ENCODE measurements at places on chromosomes 1 and 21.

GRCh38 chr1:228990906-228991569, 255.8 kb downstream of the RHOU start:
- no peak for DNase-seq

DNA sequence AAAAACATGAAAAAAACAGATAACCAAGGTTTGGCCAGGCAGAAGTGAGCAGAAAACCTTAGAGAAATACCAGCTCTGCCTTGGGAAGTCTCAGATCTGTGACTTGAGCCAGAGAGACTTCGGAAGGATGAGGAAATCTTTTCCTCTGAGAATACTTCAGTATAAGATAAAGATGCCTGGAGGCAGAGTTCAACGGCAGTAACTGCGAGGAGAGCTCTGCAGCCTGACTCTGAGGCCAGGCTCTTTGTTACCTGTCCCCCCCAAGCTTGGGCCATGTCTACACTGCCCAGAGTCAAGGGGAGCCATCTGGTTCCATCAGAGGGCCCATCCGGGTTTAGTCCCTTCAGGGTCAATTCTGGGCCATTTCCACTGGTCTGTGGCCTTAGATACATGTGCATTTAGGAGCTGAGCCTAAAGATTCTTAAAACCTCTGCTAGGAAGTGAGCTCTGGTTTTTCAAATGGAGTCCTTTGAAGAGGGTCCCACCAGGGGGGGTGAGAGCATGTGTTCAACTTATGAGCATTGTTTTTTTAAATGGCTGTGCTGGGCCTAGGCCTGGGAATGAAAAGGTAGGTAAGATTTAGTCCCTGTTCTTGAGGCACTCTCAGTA, 8.7 kb downstream of the KIRREL1 start:
- peak; percentile 70 for DNase-seq

DNA sequence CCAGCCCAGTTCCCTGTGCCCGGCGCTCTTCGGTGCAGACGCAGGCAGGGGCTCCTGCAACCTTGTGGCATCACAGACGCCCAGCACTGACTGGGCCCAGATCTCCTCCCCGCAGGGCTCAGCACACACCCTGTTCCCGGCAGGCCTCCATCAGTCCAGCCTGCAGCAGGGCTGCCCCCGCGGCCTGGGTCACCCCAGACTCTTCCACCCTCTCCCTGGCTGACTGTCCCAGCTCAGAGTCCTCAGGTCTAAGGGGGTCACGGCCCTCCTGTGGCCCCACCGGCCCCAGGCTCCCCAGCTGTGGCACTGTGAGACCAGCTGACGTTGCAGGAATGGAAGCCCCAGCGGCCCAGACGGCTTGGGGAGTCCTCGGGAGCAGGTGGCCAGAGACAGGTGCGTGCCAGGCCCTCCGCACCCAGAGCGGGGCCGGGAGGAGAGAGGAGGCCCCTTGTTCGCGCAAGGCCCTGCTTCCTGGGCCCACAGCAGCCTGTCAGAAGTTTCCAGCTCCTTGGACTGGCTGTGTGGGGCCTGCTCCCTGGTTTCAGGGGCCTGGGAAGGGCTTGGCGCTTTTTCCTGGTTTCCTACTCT, 4.2 kb downstream of the B3GALT6 start:
- DNase-seq = no peak

DNA sequence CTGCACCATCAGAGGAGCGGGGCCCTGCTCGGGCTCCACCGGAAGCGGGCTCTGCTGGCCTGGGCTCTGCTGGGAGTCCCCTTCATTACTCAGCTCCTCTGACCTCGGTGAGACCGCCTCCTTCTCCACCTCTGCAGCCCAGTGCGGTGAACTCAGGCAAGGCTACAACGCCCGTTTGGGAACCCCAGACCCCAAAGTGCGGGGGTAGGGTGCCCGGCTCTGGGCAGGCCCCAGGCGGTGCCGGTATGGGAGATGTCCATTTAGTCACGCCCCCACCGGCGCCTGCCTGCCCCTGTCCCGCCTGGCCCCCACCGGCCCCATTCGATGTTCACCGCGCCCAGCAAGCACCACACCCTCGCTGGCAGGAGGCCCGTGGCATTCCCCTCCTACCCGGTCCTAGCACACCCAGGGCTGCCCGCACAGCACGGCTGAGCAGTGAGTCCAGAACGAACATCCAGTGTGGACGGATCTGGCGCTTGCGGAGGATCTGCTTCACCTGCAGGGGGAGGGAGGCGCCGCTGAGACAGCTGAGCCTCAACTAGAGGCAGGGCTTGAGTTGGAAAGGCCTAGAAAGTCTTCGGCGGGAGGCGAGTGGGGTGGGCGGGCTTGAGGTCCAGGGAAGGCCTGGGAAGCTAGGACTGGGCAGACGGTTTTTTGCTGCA, 10.0 kb downstream of the MAP3K6 start:
- no peak for DNase-seq

DNA sequence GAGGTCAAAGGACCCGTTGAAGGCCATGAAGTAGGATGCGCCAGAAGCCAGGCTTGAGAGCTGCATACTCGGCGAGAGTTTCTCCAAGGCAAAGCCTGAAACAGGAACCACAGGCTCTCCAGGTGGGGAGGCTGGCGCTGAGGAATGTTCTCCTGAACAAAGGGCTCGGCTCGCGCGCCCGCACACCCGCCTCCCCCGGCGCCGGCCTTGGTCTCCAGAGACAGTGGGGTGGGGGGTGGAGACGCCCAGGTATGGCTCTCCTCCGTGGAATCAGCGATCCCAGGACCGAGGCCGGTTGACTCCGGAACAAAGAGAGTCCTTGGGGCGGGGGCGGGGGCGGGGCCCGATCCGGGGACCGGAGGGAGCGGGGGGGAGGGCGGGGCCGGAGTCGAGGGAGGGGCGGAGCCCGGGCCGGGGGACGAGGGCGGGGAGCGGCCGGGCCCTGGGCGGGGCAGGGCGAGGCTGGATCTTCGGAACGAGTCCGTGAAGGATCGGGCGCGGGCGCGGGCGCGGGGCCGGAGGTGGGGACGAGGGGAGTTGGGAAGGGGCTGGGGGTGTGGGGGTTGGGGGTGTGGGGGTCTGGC, 85.0 kb downstream of the NKAIN1 start:
- DNase-seq = peak; percentile 73

- DNase-seq = no peak
Measured at GRCh38 chr21:20108016-20108415, 890.2 kb upstream of the NCAM2 start.

DNA sequence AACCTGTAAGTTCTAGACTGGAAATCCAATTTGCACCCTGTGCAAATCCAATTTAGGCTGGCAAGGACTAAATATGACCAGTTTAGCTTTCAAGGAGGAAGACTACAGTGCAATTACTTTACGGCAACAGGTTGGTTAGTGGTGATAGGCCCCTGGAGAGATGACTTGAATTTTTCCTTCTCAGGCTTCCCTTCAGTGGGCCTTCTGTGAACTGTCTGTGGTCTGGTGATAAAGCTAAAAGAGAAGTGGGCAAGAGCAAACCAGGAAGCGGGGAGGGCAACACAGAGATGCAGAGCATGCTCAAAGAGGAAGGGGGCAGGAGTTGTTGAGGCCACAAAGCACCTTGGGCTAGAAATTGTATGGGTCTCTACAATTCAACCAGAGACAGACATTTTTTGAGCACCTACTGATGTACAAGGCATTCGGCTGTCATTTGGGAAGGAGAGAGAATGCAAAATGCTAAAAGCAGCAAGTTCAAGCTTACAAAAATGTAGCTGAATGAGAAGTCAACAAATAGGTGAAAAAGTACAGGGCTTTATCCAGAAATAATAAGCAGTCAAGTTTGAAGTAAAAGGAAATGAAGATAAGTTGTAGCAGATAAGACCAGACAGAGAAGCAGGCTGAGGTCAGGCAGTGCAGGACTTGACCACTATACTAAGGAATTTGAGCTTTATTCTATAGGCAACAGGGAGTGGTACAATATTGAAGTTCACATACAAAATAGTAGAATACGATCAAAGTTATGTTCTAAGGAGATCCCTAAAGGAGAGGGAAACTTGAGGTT, 23.9 kb downstream of the INPP5B start:
- DNase-seq = no peak

GRCh38 chr1:37006132-37006868, 28.0 kb downstream of the GRIK3 start:
- no peak for DNase-seq

DNA sequence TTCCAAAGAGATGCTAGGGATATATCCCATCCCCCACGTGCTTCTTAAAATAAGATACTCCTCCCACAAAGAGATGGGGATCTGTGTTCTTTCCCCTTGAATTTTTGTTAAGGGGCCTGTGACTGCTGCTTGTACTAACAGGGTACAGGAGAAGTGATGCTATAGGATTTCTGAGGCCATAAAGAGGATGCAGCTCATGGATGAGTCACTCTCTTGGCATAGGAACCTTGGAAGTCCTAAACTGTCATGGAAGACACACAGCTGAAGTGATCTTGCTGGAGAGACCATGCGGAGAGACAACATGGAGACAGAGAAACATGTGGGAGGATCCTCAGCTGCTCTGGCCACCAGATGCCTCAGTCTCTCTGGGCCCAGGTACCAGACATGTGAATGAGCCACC, 157.2 kb downstream of the S1PR1 start:
- DNase-seq = no peak

- DNase-seq = no peak
Measured at GRCh38 chr1:15196807-15197530, 43.4 kb downstream of the TMEM51 start.

DNA sequence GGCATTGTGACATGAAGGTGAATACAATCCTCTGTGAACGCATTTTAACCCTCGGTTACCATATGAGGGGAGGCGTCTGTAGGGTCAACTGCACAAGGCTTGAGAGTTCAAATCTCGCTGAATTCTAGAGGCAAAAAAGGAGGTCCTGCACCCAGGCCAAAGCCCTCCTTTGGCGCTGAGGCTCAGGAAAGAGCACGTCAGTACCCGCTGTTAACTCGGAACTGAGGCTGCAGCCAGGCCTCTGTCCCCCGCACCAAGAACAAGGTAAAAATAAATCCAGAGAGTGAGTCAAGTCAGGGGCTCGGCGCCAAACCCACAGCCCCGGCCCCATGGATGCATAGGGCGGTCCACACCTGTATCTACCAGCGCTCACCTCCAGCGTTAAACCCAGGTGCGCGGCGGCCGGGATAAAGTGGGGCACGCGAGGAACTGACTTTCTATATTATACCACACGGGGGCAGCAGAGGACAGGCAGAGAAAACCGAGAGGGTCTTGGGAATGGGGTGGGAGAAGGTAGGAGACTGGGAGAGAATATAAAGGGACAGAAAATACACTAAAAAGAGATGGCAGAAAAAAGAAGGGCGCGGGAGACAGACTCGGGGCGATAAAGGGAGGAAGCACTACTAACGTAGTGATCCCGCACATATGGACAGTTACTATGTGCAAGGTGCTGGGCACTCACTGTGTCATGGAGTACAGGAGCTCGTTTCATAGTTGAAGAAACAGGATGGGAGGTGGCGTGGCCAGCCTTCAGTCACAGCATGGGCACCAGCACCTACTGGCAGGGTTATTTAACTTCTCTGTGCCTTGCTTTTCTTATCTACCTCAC, 54.9 kb downstream of the DMRTA2 start:
- DNase-seq = peak; percentile 20

DNA sequence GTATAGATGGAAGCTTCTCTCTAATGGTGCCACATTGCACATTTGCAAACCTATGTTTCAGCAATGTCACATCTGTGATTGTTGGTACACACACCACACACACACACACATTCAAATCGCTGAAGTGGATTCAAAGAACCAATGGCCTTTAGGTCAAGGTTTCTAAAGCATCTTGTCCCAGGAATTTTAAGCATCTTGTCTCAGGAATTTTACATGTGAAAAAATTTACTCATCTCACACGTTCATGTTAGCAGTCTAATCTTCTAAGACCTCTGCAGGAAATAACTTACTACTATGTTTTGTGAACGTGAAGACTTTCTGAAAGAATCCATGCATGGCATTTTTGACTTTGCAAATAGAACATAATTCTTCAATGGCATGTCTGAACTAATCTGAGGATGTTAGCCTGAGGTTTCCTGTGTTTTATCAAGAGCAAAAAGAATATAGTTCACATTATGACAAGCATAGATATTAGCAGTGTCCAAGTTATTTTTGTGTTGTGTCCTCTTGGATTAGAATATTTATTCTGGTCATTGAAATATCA, 125.1 kb downstream of the CYYR1 start:
- no peak for DNase-seq

DNA sequence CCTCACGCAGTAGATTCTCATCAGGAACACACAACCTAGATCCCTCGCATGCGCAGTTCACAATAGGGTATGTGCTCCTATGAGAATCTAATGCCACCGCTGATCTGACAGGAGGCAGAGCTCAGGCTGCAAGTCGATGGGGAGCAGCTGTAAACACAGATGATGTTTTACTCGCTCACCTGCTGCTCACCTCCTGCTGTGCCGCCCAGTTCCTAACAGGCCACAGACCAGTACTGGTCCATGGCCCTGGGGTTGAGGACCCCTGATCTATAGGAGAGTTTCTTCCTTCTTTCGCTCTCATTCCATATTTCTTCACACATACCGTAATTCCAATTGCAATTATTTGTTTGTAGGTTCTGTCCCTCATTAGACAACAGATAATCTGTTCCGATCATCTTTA, 103.4 kb downstream of the CLEC20A start:
- no peak for DNase-seq

- peak; percentile 53 for DNase-seq
Measured at GRCh38 chr21:44789880-44790279, 11.7 kb downstream of the UBE2G2 start.

DNA sequence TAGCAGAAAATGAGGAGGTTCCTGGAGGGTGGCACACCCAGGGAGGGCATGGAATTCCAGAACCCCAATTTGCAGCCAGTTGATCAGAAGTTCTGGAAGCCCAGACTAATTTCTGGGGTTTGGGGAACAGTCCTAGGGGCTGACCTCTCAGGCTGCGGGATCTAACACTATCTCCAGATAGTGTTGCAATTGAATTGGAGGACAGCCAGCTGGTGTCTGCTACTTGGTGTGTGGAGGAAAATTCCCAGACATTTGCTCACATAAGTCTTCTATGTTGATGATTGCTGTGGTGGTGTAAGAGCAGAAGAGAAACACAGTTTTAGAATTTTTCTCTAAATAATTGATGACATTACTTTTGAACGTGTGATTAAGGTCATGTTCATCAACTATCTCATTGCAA, 154.3 kb upstream of the RNPC3 start:
- DNase-seq = peak; percentile 48

GRCh38 chr21:31879911-31880310, 7.1 kb downstream of the HUNK start:
- DNase-seq = no peak

GRCh38 chr1:219710529-219711194, 97.8 kb upstream of the ZC3H11B start:
- peak; percentile 64 for DNase-seq

DNA sequence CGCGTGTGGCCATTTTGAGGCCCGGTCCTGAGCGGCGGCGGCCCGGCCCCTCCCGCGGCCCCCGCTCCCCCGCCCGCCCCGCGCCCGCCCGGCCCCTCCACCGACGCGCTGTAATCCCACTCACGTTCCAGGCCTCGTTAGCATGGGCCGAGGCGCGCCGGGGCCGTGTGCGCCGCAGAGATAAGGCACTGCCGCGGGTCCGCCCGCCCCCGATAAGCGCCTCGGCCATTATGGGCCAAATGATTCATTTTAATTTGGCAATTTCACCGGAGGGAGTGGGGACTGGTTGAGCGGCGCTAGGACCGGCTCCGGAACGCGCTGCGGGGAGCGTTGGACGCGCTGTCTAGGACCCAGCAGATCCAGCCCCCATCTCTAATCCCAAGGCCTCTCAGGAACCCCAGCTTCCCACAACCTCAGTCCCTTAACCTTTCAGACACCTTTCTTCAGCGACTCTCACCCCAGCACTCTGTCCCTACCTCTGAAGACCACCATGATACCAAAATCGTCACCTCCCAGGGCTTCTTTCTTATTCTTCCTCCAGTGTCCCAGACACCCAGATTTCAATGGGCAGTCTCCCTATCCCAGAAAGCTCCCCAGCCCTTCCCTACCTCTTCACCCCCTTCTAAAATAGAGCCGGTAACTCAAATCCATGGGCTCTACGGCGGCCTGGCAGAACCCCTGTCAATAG, at the start of gene TAL1:
Gene TAL1, minus strand, starts transcription at position 39 of the 688 bp plus-strand sequence. CDS start 6,337 bp downstream, outside the sequence.
- no peak for DNase-seq

Measured in fibroblast of villous mesenchyme (primary cell).